ENCODE measurements at places on chromosomes 5 and 9. TPM values are rescaled to one million over a fixed set of nuclear protein-coding genes. Genes with fewer than 3 reads are reported as not detected.

Gene LAMC3
- total RNA-seq, result not detected

Gene PCDHA9
- 0.83 TPM for total RNA-seq

Gene PCDHB10
- total RNA-seq, result 1.0 TPM

Gene CEL
- total RNA-seq, result 0.50 TPM

Gene PCDHGA8
- 1.7 TPM for total RNA-seq

Gene FGFR4
- 1.3 TPM for total RNA-seq

Gene ACTBL2
- 0.16 TPM for total RNA-seq

Gene ADRB2
- total RNA-seq, result 4.8 TPM

Gene AJM1
- 1.2 TPM for total RNA-seq

Gene CD14
- total RNA-seq, result 0.83 TPM

Gene TMC1
- not detected for total RNA-seq

Gene IGFBPL1
- total RNA-seq, result not detected

Gene CD72
- 1.5 TPM for total RNA-seq

Gene CYSRT1
- total RNA-seq, result 2.2 TPM

Gene FLT4
- total RNA-seq, result not detected
